Activated CD4-positive, alpha-beta memory T cell treated with anti-CD3 and anti-CD28 coated beads, Interleukin-2, amount 10 ng/mL, durations not matched to agents 7 days and 5 days (primary cell): ENCODE measurements at places on chromosomes 11 and 22. TPM values are rescaled to one million over a fixed set of nuclear protein-coding genes. Genes with fewer than 3 reads are reported as not detected.

GRCh38 chr11:55719608-55720160 lies 53.6 kb upstream of the OR5D13 start:
- no peaks in the 10 kb centered on the region for H3K36me3 ChIP-seq
- no peaks in the 10 kb centered on the region for H3K27me3 ChIP-seq
- no peak overlapping the region for H3K27ac ChIP-seq
- no peak for DNase-seq
- no peak overlapping the region for H3K4me3 ChIP-seq

GRCh38 chr11:94932503-94932902 lies 40.9 kb downstream of the CWC15 start:
- H3K27ac ChIP-seq, result no peak overlapping the region
- H3K4me1 ChIP-seq, result peaks cover 16% of the 10 kb centered on the region
- no peak for DNase-seq
- no peaks in the 10 kb centered on the region for H3K27me3 ChIP-seq

- H3K27me3 ChIP-seq, result no peaks in the 10 kb centered on the region
- no peak overlapping the region for H3K27ac ChIP-seq
- no peaks in the 10 kb centered on the region for H3K36me3 ChIP-seq
- no peaks in the 10 kb centered on the region for H3K4me1 ChIP-seq
- no peak for DNase-seq
- no peak overlapping the region for H3K4me3 ChIP-seq
Measured at GRCh38 chr11:86395061-86395551, 20.4 kb downstream of the CCDC81 start.

- no peak for DNase-seq
- no peak overlapping the region for H3K27ac ChIP-seq
- H3K4me1 ChIP-seq, result peaks cover 15% of the 10 kb centered on the region
- H3K4me3 ChIP-seq, result no peak overlapping the region
- no peaks in the 10 kb centered on the region for H3K27me3 ChIP-seq
Measured at GRCh38 chr11:1012740-1013630, 23.5 kb downstream of the MUC6 start.

DNA sequence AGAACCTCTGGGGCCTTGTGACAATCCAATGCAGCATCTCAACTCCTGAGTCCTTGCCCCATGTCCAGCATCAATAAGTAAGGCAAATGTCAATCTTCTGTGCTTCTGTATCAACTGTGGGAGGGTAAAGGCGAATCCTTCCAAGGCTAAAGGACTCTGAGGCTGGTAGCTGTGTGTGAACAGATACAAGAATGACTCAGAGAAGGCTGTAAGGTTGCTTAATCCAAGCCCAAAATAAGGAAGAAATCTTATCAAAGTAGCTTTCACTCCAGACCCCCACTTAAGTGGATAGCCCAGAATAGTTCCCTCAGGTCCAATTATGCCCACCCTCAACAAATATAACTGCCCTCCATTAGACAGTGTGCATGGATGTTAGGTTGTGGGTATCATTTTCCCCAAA lies 28.1 kb upstream of the SCGB1A1 start:
- H3K27ac ChIP-seq, result no peak overlapping the region
- H3K4me3 ChIP-seq, result no peak overlapping the region
- H3K27me3 ChIP-seq, result peaks cover 34% of the 10 kb centered on the region
- peaks cover 10% of the 10 kb centered on the region for H3K4me1 ChIP-seq

Gene UBQLN3
- not detected for total RNA-seq

Gene BAIAP2L2
- total RNA-seq, result 0.63 TPM
